Tibial artery (tissue), 4 donors: ENCODE measurements at places on chromosomes 7 and 10.

GRCh38 chr10:110827410-110827809 lies 44.3 kb upstream of the PDCD4 start:
- no peak for DNase-seq
- peak overlapping the region; percentile 52 for H3K27ac ChIP-seq
- H3K4me3 ChIP-seq = no peak overlapping the region
- H3K36me3 ChIP-seq = no peaks in the 10 kb centered on the region
- H3K4me1 ChIP-seq = peaks cover 28% of the 10 kb centered on the region

DNA sequence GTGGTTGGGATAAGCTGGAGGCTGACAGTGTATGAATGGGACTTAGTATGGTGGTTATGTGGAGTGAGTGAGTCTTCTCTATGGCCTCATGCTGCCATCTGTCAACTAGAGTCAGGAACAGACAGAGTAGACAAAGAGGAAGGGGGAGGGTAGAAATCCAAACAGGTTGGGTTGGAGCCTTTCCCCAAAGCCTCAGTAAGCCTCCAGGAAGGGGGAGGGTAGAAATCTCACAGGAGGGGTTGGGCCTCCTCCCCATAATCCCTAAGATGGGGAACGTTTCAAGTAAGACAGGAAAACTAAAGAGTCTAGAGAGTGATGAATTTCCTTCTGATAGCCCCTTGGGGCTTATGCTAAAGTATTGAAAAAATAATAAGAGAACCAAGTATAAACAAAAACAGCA lies 2.0 kb upstream of the AKR1B15 start:
- no peaks in the 10 kb centered on the region for H3K4me1 ChIP-seq
- DNase-seq = no peak
- H3K27ac ChIP-seq = no peak overlapping the region
- H3K4me3 ChIP-seq = no peak overlapping the region
- H3K27me3 ChIP-seq = no peaks in the 10 kb centered on the region
- H3K36me3 ChIP-seq = no peaks in the 10 kb centered on the region

- no peaks in the 10 kb centered on the region for H3K27me3 ChIP-seq
- H3K36me3 ChIP-seq = no peaks in the 10 kb centered on the region
- no peak for DNase-seq
- H3K4me3 ChIP-seq = no peak overlapping the region
- H3K27ac ChIP-seq = no peak overlapping the region
These were observed 4.3 kb upstream of the LAMB1 start for GRCh38 chr7:108007261-108007660.

DNA sequence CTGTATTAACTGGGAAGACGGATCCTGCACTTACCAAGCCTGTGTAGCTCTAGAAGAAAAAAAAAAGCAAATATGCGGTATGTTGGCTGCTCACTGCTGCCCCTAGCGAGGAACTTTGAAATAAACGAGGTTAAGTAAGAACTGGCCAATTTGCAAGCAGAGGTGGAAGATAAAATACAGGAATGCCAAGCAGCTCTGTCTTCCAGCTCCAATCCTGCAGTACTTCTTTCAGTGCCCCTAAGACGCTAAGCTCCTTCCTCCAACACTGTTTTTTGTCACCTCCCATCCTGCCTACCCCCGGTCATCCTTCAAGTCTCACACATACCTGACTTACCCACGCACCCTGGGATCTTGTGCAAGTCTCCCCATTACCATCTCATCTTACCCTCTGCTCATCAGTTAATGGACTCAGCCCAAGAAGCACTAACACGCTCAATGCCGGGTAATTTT lies 809 bp downstream of the C10orf143 start:
- peaks cover 23% of the 10 kb centered on the region for H3K4me1 ChIP-seq
- peak overlapping the region; percentile 74 for H3K4me3 ChIP-seq
- H3K27me3 ChIP-seq = no peaks in the 10 kb centered on the region
- peak overlapping the region; percentile 84 for H3K27ac ChIP-seq

GRCh38 chr10:11898372-11899066 lies 75.4 kb downstream of the PROSER2 start:
- peaks cover 10% of the 10 kb centered on the region for H3K27me3 ChIP-seq
- no peaks in the 10 kb centered on the region for H3K4me1 ChIP-seq
- no peak overlapping the region for H3K27ac ChIP-seq
- DNase-seq = no peak

GRCh38 chr10:84039957-84040356 lies 99.4 kb upstream of the GHITM start:
- no peak overlapping the region for H3K4me3 ChIP-seq
- no peaks in the 10 kb centered on the region for H3K27me3 ChIP-seq
- no peaks in the 10 kb centered on the region for H3K36me3 ChIP-seq
- H3K4me1 ChIP-seq = no peaks in the 10 kb centered on the region

- no peak for DNase-seq
- H3K4me1 ChIP-seq = no peaks in the 10 kb centered on the region
- H3K27ac ChIP-seq = no peak overlapping the region
- no peak overlapping the region for H3K4me3 ChIP-seq
These were observed 118.1 kb downstream of the CTTNBP2 start for GRCh38 chr7:117755136-117755535.

GRCh38 chr10:122992031-122992585 lies 11.9 kb downstream of the PSTK start:
- no peak overlapping the region for H3K27ac ChIP-seq
- no peaks in the 10 kb centered on the region for H3K27me3 ChIP-seq
- no peak for DNase-seq

GRCh38 chr7:135282561-135283254 lies 49.1 kb downstream of the STRA8 start:
- H3K36me3 ChIP-seq = no peaks in the 10 kb centered on the region
- DNase-seq = no peak
- no peak overlapping the region for H3K4me3 ChIP-seq
- H3K4me1 ChIP-seq = peaks cover 9% of the 10 kb centered on the region

GRCh38 chr7:92722541-92722940 lies 113.8 kb downstream of the CDK6 start:
- no peaks in the 10 kb centered on the region for H3K27me3 ChIP-seq
- peak overlapping the region; percentile 53 for H3K27ac ChIP-seq
- peaks cover 12% of the 10 kb centered on the region for H3K36me3 ChIP-seq
- peaks cover 40% of the 10 kb centered on the region for H3K4me1 ChIP-seq

DNA sequence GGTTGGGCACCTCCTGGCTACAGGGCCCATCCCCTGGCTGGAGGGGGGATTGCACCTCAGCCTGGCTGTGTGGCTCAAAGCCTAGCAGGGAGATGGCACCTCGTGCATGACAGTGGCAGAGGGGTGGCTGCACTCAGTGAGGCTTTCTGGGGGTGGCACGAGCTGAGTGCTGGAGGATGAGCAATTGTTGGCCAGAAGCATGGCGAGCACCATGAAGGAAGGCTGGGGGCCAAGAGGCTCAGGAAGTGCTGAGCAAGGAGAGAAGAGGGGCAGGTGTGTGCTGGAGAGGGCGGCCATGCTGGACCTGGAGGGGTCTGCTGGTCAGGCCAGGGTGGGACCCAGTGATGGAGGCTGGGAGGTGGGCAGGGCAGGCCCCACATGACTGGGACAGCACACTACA lies 65.4 kb downstream of the TCERG1L start:
- no peak for DNase-seq
- H3K27ac ChIP-seq = no peak overlapping the region
- no peak overlapping the region for H3K4me3 ChIP-seq
- H3K4me1 ChIP-seq = no peaks in the 10 kb centered on the region

GRCh38 chr7:121382473-121382872 lies 13.6 kb downstream of the FAM3C start:
- no peaks in the 10 kb centered on the region for H3K27me3 ChIP-seq
- no peaks in the 10 kb centered on the region for H3K4me1 ChIP-seq
- no peak overlapping the region for H3K27ac ChIP-seq
- H3K4me3 ChIP-seq = no peak overlapping the region

DNA sequence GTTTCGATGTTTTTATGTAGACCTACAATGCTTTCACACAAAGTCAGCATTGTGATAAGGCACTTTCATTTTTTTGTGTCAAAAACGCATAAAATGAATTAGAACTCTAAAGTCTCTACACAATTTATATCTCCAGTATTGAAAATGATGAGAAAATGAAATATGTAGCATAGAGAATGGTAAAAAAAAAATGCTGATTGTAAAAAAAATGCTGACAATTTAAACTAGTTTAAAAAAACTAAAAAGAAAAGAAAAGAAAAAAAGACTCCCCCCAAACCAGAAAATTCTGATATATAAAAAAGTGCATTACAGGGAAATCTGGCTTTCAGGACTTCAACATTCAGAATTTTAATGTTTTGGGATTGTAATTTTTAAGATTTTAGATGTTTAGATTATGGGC lies 148.1 kb downstream of the FZD1 start:
- H3K4me3 ChIP-seq = no peak overlapping the region
- no peak for DNase-seq
- no peak overlapping the region for H3K27ac ChIP-seq
- no peaks in the 10 kb centered on the region for H3K36me3 ChIP-seq
- no peaks in the 10 kb centered on the region for H3K27me3 ChIP-seq

- no peak overlapping the region for H3K4me3 ChIP-seq
- H3K4me1 ChIP-seq = no peaks in the 10 kb centered on the region
- no peak overlapping the region for H3K27ac ChIP-seq
- H3K36me3 ChIP-seq = no peaks in the 10 kb centered on the region
- no peak for DNase-seq
These were observed 158.6 kb upstream of the CHRM2 start for GRCh38 chr7:136709876-136710275.

- H3K27ac ChIP-seq = no peak overlapping the region
- H3K4me3 ChIP-seq = no peak overlapping the region
- peak; percentile 66 for DNase-seq
- peaks cover 4% of the 10 kb centered on the region for H3K27me3 ChIP-seq
- H3K4me1 ChIP-seq = no peaks in the 10 kb centered on the region
These were observed 11.3 kb upstream of the SAMD8 start for GRCh38 chr10:75099952-75100763.

DNA sequence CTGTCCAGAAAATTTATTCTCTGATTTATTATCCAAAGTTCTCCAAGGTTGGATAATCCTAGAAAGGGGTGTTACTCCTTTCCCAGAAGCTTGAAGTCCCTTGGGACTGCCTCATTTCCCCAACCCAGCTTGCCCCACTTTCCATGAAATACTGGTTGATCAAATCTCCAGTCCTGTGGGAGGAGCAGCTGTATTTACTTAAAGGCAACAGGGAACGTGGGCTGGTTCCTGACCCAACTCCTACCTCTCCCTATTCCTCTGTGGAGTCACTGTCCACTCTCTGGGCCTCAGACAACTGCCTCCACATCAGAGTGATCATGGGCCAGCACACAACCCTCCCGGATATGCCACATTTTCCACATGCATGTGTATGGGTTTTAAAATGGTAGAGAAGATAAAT lies 166.2 kb upstream of the PRR15 start:
- no peak overlapping the region for H3K4me3 ChIP-seq
- no peaks in the 10 kb centered on the region for H3K36me3 ChIP-seq
- no peak for DNase-seq
- H3K27ac ChIP-seq = no peak overlapping the region
- no peaks in the 10 kb centered on the region for H3K4me1 ChIP-seq

DNA sequence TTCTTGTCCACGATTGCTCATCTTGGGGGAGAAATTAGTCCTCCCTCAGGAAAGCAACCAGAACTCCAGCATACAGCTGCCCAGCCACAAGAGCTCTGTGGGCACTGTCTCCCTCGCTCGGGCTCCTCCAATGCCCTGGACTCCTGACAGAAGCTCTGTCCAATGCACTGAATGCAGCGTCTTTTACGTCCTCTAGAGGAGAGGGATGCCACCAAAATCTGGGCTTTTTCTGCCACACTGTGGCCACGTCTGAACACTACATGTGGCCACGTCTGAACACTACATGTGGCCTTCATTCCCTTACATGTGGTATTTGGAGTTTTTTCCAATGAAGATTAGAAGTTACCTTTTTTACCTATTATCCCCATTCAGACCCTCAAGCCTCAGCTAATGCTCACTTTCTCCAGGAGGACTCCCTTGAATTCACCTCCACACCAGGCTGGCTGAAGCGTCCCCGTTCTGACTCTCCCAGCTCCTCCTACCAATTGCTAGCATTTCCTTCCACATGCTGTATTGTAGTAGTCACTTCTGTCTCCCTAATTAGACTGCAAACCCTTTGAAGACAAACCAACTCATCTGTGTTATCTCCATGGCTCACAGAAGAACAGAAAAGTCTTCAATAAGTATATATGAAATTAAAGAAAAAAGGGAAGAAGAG lies 134.3 kb upstream of the PDE1C start:
- H3K27ac ChIP-seq = peak overlapping the region; percentile 19
- peak; percentile 61 for DNase-seq
- no peaks in the 10 kb centered on the region for H3K36me3 ChIP-seq
- H3K4me3 ChIP-seq = peak overlapping the region; percentile 43
- H3K4me1 ChIP-seq = no peaks in the 10 kb centered on the region
- peaks cover 6% of the 10 kb centered on the region for H3K27me3 ChIP-seq

DNA sequence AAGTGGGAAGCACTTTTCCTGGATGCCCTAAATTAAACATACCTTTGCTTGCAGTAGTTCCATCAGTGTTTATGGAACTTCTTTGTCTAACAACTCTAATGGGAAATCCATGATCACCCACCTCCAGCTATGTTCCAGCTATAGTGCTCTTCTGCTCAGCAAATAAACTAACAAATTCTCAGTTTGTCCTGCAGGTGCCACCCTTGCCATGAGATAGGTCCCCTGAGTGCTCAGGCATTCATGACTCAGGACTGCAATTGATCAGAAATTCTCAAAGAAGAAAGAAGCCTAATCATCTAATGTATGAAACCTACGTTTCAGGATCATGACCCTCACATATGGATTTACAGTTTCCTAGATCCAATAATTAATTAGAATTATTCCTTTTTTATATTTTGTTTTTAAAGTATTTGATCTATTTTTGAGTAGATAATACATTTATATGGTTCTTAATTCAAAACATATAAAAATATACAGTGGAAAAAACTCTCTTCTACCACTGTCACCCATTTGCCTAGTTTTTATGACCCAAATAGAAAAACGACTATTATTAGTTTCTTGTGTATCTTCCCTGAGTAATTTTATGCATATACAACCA lies 48.7 kb upstream of the DYNC1I1 start:
- H3K27ac ChIP-seq = no peak overlapping the region
- no peaks in the 10 kb centered on the region for H3K36me3 ChIP-seq
- no peak for DNase-seq
- no peaks in the 10 kb centered on the region for H3K27me3 ChIP-seq

- no peak overlapping the region for H3K27ac ChIP-seq
- H3K4me1 ChIP-seq = no peaks in the 10 kb centered on the region
- H3K36me3 ChIP-seq = no peaks in the 10 kb centered on the region
- H3K4me3 ChIP-seq = no peak overlapping the region
- H3K27me3 ChIP-seq = peaks cover 25% of the 10 kb centered on the region
These were observed 17.2 kb upstream of the CFAP46 start for GRCh38 chr10:132959559-132959961.

GRCh38 chr7:51233374-51233773 lies 83.2 kb downstream of the COBL start:
- no peaks in the 10 kb centered on the region for H3K4me1 ChIP-seq
- H3K27me3 ChIP-seq = no peaks in the 10 kb centered on the region
- DNase-seq = no peak
- no peak overlapping the region for H3K27ac ChIP-seq
- no peaks in the 10 kb centered on the region for H3K36me3 ChIP-seq

- H3K36me3 ChIP-seq = no peaks in the 10 kb centered on the region
- H3K4me1 ChIP-seq = no peaks in the 10 kb centered on the region
- no peaks in the 10 kb centered on the region for H3K27me3 ChIP-seq
- no peak for DNase-seq
- H3K4me3 ChIP-seq = no peak overlapping the region
These were observed 193.8 kb upstream of the WDR11 start for GRCh38 chr10:120657371-120657770.
